ENCODE measurements at places on chromosomes 7 and 10.

DNA sequence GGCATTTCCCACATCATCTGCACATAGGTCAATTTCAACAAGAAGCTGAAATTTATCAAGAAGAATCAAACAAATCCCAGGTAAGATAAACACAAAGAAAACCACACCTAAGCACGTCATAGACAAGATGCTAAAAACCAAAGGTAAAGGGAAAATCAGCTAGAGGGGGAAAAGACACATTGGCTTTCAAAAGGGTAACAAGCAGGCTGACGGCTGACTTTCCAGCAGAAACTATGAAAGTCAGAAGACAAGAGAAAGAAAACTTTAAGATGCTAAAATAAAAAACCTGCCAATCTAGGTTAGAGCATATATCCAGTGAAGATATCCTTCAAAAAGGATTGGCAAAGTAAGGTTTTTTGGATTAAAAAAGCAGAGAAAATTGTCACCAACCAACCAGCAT, 59.9 kb upstream of the RHEB start:
- DNase-seq = no peak

DNA sequence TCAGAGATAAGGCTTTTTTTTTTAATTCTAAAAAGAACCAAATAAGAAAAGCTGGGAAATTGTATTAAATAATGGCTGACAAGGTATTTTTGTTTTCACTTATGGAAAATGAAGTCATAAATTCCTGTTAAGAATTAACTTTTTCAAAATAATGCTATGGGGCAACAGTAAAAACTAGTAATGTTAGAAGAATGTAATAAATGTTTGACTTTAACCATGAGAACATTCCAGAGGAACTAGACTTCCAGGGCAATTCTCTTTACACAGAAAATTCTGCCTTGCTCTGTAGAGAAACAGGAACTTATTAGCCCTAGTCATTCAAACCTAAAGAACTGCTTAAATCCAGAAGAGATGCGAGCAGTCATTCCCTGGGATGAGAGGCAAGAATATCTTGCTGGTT, 571.1 kb downstream of the IPMK start:
- no peak for DNase-seq

- no peak for DNase-seq
These were observed 18.8 kb downstream of the DNAJC2 start for GRCh38 chr7:103325744-103326143.

- DNase-seq = no peak
These were observed 20.8 kb upstream of the FRA10AC1 start for GRCh38 chr10:93723153-93723552.

DNA sequence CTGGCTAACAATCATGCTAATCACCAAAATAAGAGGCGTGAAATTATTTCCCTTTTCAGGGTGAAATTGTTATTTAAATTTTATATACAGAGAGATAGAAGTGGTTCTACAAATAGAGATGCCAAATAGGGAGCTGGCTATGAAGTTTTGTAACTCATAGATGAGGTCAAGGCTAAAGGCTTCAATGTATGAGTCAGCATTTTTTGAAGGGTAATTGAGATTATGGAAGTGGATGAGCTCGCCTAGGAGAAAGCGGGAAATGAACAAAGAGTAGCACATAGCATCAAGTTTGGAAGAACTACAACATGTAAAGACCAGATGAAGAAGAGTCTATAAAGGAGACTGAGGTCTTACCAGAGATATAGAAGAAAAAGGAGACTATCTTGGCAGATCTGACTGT, 838.1 kb downstream of the DNAJB9 start:
- no peak for DNase-seq

DNA sequence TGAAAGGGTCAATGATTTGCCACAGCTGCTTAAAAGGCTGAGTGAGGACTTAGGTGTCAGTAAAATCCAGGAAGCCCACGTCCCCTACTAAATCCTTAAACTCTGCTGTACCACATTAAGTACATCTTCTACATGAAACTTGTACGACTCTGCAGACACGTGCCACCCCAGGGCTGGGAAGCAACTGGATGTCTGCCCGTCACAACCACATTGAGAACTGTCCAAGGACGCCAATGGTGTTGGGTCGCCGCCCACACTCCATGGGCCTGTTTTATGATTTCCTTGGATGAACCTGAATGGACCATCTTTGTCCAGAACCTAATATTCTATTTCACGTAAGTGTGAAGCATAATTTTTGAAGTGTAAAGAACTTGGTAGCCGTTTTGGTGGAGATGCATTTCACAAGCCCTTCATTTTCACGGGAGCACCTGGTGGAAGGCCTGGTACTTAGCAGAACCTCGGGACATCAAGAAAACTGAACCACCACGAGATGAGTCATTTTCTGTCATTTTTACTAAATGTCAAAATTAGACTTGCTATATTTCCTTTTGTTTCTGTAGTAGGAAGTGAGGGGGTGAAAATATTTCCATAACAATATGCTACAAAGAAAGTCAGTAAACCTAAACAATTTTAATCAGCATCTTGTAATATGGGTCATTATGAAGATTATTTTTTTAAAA, 134.9 kb downstream of the SFMBT2 start:
- DNase-seq = no peak

GRCh38 chr10:132389433-132390169, 7.4 kb upstream of the PWWP2B start:
- no peak for DNase-seq

DNA sequence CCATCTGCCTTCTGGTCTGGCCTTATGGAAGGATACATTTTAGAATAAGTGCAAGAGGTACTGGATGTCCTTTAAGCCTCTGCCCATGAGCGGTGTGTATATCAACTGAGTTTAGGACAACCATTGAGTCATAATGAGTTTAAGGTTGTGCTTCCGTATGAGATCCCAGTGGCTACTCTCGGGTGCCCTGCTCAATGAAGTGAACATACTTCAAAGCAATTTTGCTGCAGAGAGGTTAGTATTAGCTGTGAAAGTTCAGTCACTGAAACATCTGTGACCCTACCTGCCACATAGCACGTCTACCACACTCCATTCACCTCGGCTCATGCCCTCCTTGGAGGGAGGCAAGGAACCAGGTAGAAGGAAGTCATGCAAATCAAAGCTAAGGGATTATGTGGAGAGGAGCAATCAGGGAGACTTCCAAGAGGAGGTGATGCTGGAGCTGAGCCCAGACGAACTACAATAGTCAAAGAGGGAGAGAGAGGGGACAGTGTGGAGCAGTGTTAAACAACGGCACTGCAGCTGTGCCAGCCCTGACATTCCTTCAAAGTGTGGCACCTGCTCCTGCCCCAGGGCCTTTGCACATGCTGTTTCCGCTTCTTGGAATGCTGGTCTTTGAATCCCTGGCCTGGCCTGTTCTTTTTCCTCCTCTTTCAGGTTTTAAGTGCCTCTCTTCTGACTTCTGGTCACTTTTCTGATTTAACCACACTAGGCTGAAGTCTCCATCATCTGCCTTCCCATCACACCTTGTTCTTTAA, 25.4 kb downstream of the BTBD16 start:
- DNase-seq = no peak

GRCh38 chr10:133124357-133125211, 35.4 kb upstream of the KNDC1 start:
- no peak for DNase-seq

DNA sequence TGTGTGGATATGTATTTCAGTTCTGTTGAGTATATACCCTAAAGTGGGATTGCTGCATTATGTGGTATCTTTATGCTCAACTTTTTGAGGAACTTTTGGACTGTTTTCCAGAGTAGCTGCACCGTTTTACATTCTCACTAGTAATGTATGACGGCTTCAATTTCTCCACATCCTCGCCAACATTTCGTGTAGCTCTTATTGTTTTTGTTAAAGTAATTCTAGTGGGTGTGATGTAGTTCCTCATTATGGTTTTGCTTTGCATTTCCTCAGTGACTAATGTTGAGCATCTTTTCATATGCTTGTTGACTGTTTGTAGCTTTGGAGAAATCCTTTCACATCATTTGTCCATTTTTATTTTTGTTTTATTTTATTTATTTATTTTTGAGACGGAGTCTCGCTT, 4.5 kb downstream of the STMP1 start:
- no peak for DNase-seq

DNA sequence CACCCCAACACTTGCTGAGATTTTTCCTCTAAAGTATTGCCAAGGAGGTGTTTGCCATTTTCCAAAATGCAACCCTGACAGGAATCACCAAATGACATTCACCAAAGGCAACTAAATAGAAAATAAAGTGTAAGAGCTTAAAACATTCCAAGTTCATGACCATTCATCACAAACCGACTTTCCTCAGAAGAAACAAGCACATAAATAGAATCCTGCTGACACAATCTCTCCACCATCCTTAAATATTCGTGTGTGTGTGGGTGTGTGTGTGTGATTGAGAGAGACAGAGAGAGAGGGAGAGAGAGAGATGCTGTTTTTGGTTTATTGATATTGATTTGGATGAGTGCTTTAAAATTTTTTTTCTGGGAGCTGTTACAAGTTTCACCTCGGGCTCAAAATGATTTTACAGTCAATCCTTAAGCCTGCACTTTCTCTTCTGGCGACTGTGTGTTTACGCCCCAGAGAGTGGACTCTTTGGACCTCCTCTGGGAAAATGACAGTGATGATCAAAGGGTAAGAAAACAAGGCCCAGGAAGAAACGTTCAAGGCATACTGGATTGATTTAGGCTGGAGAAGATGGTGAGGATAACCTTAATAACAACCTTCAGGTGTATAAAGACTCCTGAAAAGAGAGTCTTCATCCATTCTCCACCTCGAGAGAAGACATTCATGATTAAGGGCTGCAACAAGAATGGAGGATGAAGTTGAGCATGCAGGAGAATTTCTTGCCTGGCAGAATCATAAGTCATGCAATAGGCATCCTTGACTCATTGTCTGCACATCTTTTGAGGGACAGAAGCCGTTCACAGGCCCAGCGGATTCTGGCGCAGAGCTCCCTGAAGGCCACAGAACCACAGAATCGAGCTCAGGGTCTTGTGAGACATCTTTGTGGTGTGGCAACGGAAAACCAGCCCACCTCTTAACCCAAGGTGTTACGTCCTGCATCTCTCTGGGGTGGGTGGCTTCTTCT, 104.4 kb upstream of the FGFR2 start:
- no peak for DNase-seq

DNA sequence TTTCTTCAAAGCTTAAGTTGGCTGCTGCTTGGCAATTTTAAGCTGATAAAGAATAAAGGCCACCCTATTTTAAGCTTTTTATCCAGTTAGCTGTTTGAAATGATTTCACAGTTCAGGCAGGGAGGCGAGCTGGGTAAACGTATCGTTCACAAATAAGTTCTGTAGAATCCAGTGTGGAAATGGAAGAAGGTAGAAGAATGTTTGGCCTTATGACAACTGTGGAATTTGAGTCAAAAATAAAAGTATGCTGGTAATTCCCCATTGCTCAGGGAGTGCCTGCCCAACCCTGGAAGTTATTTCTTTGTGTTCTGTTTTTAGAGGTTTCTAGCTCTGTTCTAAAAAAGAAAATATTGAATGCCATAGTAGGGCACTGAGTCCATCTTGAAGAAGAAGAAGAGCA, 113.1 kb downstream of the ARL4A start:
- no peak for DNase-seq

- DNase-seq = no peak
These were observed 126.3 kb downstream of the MAD1L1 start for GRCh38 chr7:2106440-2106839.

DNA sequence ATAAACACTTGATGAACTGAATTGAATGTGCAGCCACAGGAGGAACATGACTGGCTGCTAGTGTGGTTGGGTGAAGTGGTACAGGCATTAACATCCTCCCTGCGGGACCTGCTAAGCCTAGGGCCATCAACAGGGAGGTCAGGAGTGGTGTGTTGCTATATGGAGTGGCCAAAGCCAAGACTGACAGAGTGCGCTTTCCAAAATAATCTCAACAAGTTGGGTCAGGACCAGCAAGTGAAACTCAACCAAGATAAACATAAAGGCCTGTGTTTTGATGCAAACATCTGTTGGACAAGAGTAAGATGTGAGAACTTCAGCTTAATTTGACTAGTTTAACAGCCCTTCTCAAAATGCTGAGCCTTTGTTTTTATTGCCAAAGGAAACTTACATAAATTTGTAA, 97.7 kb downstream of the WDFY4 start:
- no peak for DNase-seq

GRCh38 chr7:43018446-43018845, 86.3 kb downstream of the MRPL32 start:
- DNase-seq = no peak

DNA sequence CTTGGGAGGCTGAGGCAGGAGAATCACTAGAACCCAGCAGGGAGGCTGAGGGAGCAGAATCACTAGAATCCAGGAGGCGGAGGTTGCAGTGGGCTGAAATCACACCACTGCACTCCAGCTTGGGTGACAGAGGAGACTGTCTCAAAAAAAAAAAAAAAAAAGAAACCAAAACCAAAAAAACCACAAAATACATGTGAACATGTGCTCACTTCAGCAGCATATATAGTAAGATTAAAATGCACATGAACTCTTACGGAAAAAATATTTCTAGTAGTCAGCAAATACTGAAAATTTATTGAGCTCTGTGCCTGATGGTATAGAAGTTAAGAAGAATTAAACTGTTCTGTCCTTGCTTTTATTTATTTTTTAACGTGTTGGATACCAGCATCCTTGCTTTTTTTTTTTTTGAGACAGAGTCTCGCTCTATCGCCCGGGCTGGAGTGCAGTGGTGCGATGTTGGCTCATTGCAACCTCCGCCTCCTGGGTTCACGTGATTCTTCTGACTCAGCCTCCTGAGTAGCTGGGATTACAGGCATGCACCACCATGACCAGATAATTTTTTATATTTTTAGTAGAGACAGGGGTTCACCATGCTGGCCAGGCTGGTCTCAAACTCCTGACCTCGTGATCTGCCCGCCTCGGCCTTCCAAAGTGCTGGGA, 9.6 kb upstream of the ZNF487 start:
- DNase-seq = no peak

DNA sequence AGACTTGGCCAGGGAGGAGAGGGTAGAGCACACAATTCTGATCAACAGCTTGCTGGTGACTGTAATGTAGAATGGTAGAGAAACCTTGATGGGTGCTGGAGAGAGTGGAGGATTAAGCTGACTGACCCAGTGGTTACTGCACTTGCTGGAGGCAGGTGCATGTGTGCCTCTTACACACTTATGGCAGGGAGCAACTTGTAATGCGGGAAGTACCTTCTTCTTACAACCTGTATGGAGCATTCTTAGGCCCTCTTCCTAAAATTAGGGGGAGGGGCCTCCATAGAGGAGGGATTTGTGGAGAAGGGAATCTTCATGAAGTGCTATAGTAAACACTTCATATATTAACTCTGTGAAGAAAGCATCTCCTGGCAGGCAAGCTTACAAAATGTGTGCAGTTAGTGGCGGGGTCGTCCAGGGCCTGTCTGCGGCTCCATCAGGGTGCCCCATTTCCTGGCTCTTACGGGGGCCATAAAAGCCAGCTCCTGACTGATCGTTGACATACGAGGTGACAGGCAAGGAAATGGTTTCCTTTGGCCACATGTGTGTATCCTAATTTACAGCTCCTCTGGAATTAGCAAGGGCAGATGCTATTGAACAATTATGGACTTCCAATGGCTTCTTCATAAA, 113.5 kb downstream of the RTKN2 start:
- DNase-seq = no peak

- DNase-seq = no peak
These were observed 69.1 kb downstream of the MEST start for GRCh38 chr7:130560972-130561371.

Data from activated T-helper 1 cell treated with anti-CD3 and anti-CD28 coated beads, Interleukin-12 subunit alpha, Interleukin-12 subunit beta, Interleukin-2, Interleukin-4 antibody, amounts not matched to agents 30 ng/mL and 10 ng/mL and 1 ng/mL, durations not matched to agents 14 hours and 24 hours and 36 hours (primary cell).